ENCODE measurements at places on chromosomes 4 and X.

GRCh38 chr4:181682367-181683047 lies 560.7 kb upstream of the TENM3 start:
- DNase-seq, result no peak

GRCh38 chr4:4853921-4854648 lies 5.4 kb upstream of the MSX1 start:
- DNase-seq, result no peak

DNA sequence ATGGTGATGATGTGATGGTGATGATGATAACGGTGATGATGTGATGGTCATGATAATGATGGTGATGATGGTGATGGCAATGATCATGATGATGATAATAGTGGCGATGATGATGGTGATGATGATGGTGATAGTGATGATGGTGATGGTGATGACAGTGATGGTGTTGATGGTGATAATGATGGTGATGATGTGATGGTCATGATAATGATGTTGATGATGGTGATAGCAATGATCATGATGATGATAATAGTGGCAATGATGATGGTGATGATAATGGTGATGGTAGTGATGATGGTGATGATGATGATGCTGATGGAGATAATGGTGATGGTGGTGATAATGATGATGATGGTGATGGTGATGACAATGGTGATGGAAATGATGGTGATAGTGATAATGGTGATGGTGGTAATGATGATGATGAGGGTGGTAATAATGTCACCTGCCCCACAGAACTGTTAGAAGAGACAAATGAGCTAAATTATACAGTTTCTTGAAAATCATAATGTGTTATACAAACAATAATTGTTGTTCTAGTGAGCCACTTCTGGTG lies 289.9 kb downstream of the ASMT start:
- DNase-seq, result no peak

GRCh38 chr4:2871911-2872310 lies 28.3 kb downstream of the ADD1 start:
- DNase-seq, result no peak

GRCh38 chr4:74023709-74024108 lies 14.8 kb downstream of the CXCL3 start:
- no peak for DNase-seq

DNA sequence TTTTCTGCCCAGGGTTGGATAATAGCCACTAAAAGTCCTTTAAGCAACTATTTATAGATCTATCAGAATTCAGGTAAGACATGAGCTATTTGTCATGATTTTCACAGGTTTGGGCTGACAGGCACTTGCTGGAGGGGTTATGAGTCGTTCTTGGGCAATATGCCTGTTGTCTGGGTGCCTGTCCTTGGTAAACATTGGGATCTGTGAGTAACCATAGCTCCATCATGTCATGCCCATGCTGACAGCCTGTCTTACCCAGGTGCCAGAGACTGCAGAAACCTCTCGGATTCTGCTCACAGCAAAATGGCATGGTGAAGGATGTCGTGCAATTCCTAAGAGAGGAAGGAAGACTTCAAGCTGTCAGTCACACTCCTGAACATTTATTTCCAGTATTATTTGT lies 116.0 kb upstream of the PUDP start:
- DNase-seq, result no peak

DNA sequence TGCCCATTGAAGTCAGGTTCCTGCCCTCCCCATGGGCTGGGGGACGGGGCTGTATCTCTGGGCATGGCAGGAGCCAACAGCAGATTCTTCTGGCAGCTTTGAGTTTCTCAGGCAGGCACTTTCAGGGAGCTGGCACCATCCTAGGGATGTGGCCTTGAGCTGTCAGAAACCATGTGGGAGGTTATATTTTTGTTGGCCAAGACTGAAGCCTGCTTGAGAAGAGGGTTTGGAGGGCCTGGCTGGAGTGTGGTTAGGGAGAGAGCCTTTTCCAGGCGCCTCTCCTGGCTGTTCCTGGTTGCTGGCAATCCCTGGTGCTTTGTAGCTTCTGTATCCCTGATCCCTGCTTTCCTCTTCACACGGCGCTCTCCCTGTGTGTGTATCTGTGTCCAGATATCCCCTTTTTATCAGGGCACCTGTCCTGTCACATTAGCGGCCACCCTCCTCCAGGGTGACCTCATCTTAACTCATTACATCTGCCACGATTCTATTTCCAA lies 30.6 kb upstream of the SORCS2 start:
- no peak for DNase-seq

GRCh38 chr4:176185051-176185450 lies 10.3 kb downstream of the SPATA4 start:
- no peak for DNase-seq

GRCh38 chr4:15168759-15169158 lies 166.5 kb downstream of the CPEB2 start:
- DNase-seq, result no peak

DNA sequence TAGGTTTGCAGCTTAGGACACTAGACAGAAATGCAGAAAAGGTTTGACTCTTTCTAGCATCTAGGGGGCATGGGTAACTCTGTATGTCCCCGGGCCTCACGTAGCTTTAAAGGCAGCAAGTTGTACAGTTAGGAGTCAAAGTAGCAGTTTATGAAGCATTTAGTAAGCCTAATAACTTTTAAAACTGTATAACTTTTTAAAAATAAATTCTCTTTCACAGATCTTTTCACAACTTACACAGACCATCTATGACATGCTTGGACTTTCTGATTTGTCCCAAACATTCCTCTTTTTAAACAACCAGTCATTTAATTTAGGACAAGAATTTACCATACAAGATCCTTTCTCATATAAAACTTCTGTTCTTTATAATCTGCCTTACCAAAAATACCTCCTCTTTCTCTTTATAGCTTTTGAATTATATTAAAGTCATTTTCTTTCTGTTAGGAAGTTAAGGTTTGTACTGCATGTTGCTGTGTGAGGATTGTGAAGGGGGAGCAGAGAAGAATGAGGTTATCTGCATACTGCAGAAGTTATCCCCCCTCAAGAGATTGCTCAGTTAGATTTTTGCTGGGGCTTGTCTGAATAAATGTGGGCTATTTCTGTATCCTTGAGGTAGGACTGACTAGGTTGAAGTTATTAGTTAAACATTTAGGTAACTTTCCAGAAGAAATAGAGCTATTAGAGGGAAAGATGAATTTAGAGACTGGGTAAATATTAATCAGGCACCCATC lies 94.3 kb downstream of the CPE start:
- no peak for DNase-seq

- DNase-seq, result peak; percentile 68
These were observed at the start of gene RASL11B for GRCh38 chr4:52861879-52862616. Gene RASL11B (plus strand): TSS chr4:52862317. CDS start chr4:52862508, 191 bp downstream.

DNA sequence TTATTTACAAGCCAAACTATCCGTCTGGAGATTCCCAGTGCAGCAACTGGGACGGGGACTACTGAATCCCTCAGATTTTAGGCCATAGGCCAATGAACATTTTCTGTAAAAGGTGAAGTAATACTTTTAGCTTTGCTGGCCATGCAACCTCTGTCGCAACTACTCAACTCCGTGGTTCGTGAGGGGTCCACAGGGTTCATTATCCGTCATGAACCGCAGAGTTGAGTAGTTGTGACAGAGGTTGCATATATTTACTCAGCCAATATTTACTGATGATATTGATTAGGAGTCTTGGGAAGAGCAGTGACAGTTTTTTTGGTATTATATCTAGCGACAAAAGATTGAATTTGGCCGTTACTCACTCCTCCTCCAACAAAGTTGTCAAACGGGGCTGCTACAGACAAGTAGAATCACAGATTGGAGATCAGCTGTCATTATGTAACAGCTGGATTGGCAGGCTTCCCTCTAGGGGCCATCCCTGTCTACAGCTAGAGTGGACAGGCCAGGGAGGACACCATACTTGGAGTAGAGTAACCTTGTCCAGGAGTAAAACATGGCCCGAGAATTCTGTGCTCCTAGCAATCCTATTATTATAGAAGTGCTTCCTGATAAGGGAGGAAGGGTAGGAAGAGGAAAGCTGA lies 37.2 kb upstream of the CD38 start:
- no peak for DNase-seq
